ENCODE measurements at places on chromosomes 4 and X.

GRCh38 chr4:143397335-143397734, 60.7 kb downstream of the GAB1 start:
- no peak for DNase-seq

DNA sequence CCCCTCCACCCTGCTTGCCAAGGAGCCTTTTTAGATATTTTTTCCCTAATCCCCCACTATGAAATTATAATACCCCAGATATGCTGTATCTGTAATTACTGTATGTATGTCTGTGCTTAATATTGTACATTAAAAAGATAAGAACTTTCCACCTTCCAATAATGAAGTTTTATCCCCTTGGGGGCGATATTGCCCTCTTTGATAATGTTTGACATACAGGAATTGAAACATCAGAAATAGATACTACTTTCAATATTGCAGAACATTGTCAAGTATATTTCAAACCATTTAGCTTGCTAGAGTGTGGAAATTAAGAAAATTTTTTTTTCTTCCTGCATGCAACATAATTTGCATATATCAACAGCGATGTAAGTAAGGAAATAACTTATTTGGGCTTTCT, 58.9 kb downstream of the NAF1 start:
- no peak for DNase-seq

- no peak for DNase-seq
Observed at GRCh38 chr4:154465085-154465484, 26.5 kb downstream of the DCHS2 start.

GRCh38 chrX:45186643-45187026, 14.0 kb downstream of the DIPK2B start:
- no peak for DNase-seq

DNA sequence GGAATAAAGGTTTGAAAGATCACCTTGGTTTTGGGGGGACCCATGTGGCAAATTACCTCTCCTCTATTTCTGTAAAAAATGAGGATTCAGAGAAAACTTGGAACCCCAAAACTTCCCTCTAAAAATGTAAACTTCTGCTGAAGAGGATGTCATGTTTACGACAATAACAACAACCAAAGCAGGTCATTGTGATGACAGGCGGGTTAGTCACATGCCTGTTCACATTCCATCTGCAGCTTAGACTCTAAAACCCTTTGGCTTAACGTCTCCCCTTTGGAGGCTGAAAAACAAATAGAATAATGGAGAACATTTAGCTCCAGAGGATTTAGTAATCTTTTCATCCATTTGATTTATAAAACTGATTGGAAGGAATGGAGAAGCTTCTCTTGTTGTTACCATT, 75.0 kb upstream of the FAM9C start:
- no peak for DNase-seq

GRCh38 chr4:26397086-26397485, 76.3 kb downstream of the RBPJ start:
- DNase-seq = no peak

- DNase-seq = no peak
Observed at GRCh38 chr4:116027311-116027710, 913.9 kb upstream of the NDST4 start.

DNA sequence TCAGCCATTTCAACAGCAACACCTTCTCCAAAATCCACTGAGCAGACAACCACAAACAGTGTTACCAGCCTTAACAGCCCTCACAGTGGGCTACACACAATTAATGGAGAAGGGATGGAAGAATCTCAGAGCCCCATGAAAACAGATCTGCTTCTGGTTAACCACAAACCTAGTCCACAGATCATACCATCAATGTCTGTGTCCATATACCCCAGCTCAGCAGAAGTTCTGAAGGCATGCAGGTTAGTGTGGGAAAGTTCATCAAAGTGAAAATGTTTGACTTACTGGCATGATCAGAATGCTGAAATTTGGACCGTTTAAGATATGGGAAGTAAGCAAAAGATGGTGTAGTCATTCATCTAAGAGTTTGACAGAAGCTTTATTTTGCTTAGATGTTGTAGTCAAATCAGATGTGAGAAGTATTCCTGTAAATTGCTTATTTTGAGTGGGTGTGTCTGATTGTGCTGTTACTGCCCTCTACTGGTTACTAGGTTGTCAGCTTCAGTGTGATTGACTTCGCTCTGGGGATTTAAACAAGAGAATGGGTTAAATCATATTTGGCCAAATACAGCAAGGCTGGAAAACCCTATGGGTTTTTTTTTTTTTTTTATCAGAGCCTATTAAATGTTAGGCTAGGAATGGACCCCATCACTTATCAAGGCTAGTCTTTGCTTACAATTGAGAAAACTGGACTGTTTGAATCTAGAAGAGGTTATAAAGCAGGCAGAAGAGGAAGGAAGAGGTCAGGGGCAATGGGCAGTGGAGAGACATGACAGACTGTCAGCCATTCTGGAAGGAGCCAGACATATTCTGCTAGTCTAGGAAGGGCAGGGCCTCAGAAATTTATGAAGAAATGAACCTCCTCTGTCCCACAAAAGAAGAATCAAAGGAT, 130.3 kb downstream of the DIPK2B start:
- DNase-seq = no peak

- DNase-seq = no peak
Observed at GRCh38 chr4:167049257-167049656, 185.0 kb downstream of the SPOCK3 start.

DNA sequence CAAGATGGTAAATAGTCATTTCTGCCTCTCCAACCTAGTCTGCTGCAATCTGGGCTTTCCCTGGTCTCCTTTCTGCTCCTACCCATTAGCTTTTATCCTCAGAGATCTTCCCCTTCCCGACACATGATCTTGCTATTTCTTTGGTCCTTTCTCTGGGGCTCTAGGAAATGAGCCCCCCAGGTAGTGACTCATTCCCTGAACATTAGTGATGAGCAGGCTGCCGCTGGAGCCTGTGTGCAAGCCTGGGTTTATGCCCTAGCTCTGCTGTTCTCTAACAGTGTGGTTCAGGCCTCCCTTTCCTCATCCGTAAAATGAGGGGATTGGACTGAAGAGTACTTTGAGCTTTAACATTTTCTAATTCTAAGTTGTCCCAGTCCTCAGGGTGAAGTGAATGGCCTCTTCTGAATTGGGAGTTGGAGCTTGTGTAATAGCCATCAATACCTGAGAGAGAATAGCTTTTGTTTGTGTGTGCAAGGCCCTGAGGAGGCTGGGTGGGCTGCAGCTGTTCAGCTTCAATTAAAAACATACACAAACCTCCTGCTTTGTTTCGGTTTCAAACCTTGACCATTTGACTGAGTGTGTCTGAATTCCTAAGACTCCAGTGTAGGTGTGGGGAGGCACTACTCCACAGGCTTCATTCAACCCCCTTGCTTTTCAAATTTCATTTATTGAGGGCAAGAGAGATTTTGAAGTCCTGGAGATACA, 115.6 kb upstream of the SCML1 start:
- no peak for DNase-seq

DNA sequence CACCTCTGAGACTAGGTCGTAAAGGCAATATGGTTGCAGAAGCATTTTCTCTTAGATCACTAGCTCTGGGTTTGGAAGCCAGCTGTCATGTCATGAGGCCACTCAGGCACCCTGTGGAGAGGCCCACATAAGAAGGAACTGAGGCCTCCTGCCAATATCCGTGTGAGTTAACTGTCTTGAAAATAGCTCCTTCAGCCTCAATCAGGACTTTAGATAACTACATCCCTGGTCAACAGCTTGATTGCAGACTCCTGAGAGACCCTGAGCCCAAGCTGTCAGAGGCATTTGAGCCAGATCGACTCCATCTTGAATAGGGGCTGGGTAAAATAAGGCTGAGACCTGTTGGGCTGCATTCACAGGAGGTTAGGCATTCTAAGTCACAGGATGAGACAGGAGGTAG, 15.1 kb upstream of the REPS2 start:
- no peak for DNase-seq

GRCh38 chr4:7792616-7793015, 147.0 kb downstream of the AFAP1 start:
- no peak for DNase-seq

DNA sequence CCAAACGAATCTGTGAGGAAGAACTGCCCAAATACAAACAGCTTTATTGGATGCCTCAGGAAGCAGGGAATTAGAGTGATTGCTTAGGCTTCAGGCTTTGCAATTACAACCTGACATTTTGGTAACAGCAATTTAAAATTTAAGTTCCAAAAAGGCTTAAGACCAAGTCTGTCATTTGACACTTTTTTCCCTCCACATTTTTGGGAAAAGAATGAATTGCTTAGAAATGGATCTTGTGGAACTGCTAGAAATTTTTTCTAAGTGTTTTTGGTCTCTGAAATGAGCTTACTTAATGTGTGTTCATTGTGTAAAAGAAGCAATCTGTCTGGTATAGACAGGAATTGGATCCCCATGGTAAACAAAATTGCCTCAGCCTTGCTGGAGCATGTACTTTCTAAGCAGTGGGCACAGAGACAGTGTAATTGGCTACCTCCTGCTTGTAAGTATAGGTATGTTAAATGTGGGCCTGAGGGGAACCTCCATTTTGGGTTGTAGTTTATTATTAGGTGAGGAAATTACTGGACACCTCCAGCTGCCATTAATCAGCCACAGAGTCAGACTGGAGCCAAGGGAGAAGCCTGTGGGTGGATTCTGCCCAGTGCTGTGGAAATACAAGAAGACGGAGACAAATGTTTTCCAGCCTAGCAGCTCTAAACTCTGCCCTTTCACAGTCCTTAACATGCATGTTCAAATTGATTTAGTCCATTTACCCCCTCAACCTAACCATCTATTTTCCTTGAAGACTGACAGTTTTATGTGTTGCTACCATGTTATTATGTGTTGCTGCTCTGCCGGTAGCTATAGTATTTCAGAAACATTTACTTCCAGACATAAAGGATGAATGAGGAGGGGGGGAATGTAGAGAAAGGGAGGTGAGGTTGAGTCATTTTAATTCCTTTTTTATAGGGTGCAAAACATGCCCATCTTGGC, 473.0 kb downstream of the SPRY1 start:
- no peak for DNase-seq

DNA sequence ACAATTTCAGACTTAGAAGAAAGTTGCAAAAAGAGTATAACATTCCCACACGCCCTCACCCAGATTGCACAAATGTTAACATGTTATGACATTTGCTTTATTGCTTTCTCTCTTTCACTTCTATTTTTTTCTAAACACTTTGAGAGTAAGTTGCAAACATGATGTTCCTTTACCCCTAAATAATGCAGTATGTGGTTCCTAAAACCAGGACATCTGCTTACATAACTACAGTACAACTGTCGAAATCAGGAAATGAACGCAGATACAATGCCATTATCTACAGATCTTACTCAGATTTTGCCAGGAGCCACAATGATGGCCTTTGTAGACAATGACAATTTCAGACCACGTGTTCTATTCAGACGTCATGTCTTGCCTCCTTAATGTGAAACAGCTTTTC, 22.4 kb downstream of the SH3TC1 start:
- DNase-seq = no peak

GRCh38 chrX:151680805-151681204, 14.5 kb upstream of the PRRG3 start:
- DNase-seq = no peak

GRCh38 chrX:35786271-35786670, 11.9 kb upstream of the MAGEB16 start:
- no peak for DNase-seq

DNA sequence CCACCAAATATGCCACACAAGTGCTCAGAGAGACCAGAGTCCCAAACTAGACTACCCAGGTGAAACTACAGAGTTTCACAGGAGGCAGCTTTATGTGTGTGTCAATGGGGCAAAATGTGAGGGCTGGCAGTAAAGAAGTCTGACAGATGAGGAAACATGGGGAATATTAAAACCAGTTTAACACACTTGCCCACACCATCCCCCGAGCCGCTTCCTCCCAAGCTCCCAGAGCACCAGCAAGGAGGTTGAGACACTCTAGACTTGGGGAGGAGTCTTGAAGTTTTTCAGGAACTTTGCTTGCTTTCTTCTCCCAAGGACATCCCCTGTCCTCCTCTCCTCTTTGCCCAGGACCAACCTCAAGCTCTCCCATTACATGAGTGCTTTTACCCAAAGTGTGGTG, 94.7 kb upstream of the SPRY1 start:
- DNase-seq = no peak

- no peak for DNase-seq
Observed at GRCh38 chr4:19010761-19011160, 989.2 kb upstream of the LCORL start.

DNA sequence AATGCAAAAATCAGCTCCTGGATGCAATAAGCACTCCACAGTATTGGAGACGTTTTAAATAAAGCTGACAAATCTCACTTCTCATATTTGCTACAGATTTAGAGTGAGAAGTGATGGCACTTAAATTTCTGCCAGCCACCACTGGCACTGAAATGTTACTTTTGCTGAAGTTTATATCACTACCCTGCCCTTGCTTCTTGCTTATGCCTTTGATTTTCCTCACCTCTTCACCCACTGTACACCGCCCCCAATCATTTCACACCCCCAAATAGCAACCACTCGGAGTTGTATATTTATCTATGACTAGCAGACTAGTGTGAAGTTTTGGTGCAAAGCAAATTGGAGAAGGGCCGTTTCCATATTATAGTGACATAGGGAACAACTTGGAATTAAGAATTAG, 19.9 kb upstream of the SLC7A11 start:
- no peak for DNase-seq

- DNase-seq = no peak
Observed at GRCh38 chr4:38154681-38155588, 194.7 kb downstream of the PTTG2 start.

- no peak for DNase-seq
Observed at GRCh38 chr4:22504922-22505321, 10.9 kb downstream of the ADGRA3 start.

DNA sequence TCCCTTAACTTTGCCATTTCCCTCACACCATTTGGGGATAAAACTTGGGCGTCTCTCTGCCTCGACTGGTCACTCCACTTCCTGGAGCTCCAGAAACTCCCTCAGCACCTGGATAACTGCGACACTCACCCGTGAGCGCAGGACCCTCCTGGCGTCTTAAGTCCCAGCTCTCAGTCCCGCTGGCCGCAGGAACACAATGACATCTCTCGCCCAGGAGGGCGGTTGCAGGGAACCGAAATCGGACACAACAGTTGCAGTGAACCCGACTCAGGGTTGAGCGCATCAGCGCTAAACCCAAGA, 370.9 kb upstream of the SMIM31 start:
- no peak for DNase-seq

DNA sequence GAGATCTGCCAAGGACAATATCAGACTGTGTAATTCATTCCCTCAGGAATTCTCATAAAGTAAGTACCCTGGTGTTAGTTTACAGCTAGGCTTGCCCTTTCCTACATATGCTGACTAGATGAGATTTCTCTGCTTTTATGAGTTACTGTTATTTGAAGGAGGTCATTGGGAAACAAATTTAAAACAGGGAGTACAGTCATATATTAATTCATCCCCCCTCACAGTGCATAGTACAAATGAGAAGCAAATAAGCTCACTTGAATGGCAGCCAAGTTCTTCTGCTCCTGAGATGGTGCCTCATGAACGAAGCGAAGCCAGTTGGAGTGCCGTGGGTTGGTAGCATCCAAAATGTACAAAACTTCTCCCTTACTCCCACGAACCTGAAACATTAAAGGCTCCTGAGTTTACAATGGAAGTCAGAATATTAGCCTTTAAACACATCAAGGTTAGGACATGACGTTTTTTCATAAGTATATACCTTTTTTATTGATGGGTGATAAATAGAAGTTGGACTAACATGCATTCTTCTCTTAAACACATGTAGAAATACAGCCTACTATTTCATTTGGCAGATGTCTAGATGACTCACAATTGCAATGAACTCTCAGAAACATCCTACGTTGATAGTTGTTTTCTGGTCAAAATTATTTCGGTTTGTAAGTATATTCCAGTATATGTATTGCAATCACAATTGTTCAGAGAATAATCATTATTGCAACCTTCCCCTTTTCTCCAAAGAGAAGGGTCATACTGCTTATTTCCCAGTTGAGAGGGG, 69.2 kb downstream of the PRDM5 start:
- DNase-seq = no peak
